ENCODE measurements at places on chromosomes 2 and 18. TPM values are rescaled to one million over a fixed set of nuclear protein-coding genes. Genes with fewer than 3 reads are reported as not detected.

The STON1 gene
- total RNA-seq, result 32.5 TPM

The ECEL1 gene
- total RNA-seq, result 8.1 TPM

The ERMN gene
- total RNA-seq, result 0.06 TPM

The RESP18 gene
- not detected for total RNA-seq

The UGT1A3 gene
- total RNA-seq, result not detected

The STARD6 gene
- not detected for total RNA-seq

The DUSP2 gene
- total RNA-seq, result 15.6 TPM

The IL1B gene
- total RNA-seq, result 0.88 TPM

The SALL3 gene
- 10.9 TPM for total RNA-seq

The TGFA gene
- 13.8 TPM for total RNA-seq

The TUBB8B gene
- total RNA-seq, result not detected

The FAM124B gene
- 6.4 TPM for total RNA-seq

The TRPM8 gene
- total RNA-seq, result not detected

The GPAT2 gene
- 2.0 TPM for total RNA-seq

The TSPYL6 gene
- total RNA-seq, result not detected

The STPG4 gene
- total RNA-seq, result not detected

The CFAP65 gene
- 0.23 TPM for total RNA-seq

The CCDC102B gene
- 16.2 TPM for total RNA-seq

The PKDCC gene
- 301 TPM for total RNA-seq

The FBXO11 gene
- total RNA-seq, result 79.2 TPM

The DUSP19 gene
- 6.4 TPM for total RNA-seq

The CKAP2L gene
- total RNA-seq, result 8.2 TPM

The SOCS6 gene
- 24.6 TPM for total RNA-seq

The FAP gene
- 17.2 TPM for total RNA-seq

The ANTXR1 gene
- total RNA-seq, result 91.3 TPM

The NR4A2 gene
- total RNA-seq, result 2.3 TPM

The CCDC121 gene
- 6.2 TPM for total RNA-seq

The PLCD4 gene
- 6.7 TPM for total RNA-seq

The COL4A3 gene
- 44.4 TPM for total RNA-seq

The DCDC2C gene
- total RNA-seq, result 0.93 TPM

The KIAA2012 gene
- total RNA-seq, result 0.18 TPM

The SERPINB10 gene
- total RNA-seq, result 1.2 TPM

The WDCP gene
- total RNA-seq, result 12.4 TPM

The MC4R gene
- not detected for total RNA-seq

The SAP130 gene
- 11.2 TPM for total RNA-seq

The CCNYL1 gene
- total RNA-seq, result 9.2 TPM

The WNT10A gene
- 2.0 TPM for total RNA-seq
